ENCODE measurements at places on chromosomes 7 and 10.

DNA sequence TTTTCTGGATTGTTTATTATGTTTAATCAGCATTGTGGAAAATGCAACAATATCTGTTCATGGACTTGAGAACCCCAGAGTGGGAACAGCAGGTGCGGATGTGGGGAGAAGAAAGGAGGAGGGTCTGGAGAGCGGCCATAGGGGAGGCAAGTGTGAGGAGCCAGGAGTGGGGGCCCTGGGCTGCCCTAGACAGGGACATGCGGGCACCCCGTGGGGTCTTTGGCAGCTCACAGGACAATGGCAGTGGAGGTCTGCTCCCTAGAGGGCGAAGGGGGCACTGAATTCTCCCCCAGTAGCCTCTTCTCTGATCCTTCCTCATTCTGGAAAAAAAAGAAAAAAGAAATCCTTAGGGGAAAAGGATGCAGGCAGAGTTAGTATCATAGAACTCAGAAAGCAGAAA is 8.9 kb downstream of the TMEM176B start:
- no peak for DNase-seq

DNA sequence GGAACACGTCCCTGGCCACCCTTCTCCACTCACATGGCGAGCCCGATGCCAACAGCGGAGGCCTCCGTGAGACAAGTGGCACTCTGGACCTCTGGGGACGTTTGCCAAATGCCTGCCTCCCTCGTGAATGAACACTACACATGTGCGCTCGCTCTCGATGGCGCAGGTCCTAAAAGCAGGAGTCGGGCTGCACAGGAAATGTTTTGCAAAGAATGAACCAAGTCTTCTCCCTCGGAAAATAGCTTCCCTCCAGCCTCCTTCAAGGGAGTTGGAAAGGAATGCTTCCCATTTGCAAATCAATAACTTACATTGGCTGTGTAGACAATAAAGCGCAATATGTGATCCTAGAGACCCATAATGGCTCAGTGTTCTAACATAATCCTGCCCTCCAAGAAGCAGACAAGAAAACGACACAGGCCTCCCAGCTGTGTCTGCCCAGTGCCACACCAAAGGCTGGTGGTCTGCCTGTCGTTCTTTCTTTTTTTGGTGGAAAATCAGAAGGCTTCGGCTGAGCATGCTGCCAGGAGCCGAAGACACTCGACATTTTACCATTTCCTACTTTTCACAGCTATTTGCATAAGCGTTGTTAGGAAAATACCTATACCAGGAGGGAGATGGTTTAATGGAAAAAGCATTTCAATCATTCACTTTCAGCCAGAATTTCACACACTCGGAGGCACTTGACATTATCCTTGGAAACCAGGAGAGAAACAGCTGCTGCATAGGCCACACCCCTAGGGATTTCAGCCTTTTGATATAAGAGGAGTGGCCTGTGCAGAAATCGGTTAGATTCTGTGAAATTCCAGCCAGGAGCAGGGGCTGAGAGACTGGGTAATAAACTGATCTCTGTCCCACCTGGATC is 38.4 kb downstream of the ATXN7L1 start:
- no peak for DNase-seq

GRCh38 chr7:17134786-17135185 is 163.7 kb upstream of the AHR start:
- no peak for DNase-seq

- no peak for DNase-seq
Measured at GRCh38 chr10:28139138-28139537, 140.3 kb upstream of the ODAD2 start.

GRCh38 chr10:116833986-116834985 is 15.0 kb upstream of the ENO4 start:
- no peak for DNase-seq

GRCh38 chr7:132161976-132162375 is 414.3 kb downstream of the PLXNA4 start:
- DNase-seq = no peak

DNA sequence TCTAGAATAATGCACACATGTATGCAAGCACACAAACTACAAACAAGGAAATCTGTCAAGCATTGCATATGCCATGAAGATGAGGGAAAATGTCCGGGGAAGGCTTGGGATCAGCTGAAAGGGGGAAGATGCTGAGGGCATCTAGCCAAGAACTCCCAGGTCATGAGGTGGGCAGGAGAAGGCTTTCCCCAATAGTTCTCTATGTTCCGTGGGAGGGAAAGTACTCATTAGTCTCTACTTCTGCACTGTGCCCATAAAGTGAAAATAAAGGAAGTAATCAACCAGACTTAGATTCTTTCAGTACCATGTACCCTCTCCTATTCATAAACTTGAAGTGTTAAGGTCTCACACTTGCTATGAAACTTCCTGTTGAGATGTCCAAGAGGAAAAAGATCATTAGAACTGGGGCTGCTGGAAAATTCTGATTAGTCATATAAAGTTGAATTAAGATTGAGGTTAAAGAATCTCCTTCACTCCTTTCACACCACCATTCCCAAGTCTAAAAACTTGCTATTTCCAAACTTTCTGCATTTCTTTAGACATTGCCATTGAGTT is 17.1 kb upstream of the LIPF start:
- DNase-seq = no peak

GRCh38 chr7:154380771-154381170 is 328.6 kb downstream of the DPP6 start:
- no peak for DNase-seq

- no peak for DNase-seq
Measured at GRCh38 chr10:108962172-108962571, 961.1 kb downstream of the XPNPEP1 start.

Data from activated B cell treated with CpG ODN at 0.5 μM for 24 hours (primary cell).